ENCODE measurements at places on chromosomes 2 and 18.

GRCh38 chr18:13359210-13359609 is 140.7 kb downstream of the LDLRAD4 start:
- no peak for DNase-seq

DNA sequence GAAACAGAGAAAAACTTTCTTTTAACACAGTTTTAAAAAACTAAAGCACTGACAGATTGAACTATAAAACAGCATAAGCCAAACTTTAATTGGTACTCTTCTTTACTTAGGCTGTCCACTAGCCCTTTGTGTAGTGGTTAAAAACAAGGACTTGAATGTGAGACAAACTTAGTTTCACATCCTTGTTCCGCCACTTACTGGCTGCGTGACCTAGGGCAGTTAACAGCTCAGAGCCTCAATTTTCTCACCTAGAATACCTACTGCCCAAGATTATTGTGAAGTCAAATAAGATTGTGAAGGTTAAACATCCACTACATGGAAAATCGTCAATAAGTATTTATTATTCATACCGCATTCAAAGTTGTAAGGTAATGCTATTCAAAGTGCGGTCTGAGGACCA is 2.0 kb downstream of the WDR35 start:
- peak; percentile 22 for DNase-seq

GRCh38 chr2:71681626-71682025 is 228.3 kb downstream of the DYSF start:
- DNase-seq, result no peak

GRCh38 chr2:66185497-66186054 is 249.3 kb upstream of the MEIS1 start:
- DNase-seq, result no peak

DNA sequence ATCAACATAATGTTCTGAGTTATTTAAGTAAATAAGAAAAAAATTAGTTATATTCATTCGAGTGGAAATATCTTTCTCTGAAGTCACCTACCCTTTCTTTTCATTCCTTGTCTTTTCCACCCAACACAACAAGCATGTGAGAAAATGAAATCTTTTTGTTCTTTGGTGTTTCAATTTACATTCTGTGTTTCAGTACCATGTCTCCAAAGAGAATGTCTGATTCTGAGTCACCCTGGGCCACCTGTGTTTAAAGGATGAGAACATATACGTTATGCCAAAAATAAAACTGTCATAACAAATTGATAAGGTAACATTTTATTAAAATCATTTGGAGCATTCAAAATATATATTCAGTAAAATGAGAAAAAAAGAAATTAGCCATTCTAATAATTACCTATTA is 470.8 kb downstream of the ZNF804A start:
- no peak for DNase-seq

DNA sequence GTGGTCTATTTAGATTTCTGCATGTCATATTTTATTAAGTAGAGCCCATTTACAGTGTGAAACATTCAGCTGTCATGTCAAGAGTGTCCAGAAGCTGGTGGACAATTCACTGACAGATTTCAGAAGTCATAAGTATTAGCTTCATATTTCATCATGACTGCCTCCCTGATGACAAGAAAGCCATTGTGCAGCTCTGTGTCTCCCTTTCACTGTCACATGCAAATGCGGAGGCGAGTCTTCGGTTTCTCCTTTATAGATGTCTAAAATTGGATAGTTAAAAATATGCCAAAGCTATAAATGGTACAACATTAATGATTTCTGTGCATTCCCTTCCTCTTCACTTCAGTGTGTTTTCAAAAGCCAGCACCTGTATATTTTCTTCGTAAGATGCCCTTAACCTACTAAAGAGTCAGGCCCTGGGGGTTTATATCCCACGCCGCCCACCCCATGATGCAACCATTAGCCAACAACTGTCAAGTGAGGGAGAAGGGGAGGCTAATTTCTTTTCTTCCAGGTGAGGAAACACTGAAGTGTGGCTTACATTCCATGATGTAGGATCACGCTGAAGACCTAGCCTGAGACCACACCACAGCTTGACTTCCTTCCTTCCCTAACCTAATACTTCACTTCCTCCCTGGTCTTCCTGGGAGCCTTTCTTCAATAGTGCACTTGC is 99.6 kb upstream of the DDX18 start:
- DNase-seq, result no peak

- DNase-seq, result no peak
Observed at GRCh38 chr18:37270038-37270665, 295.4 kb downstream of the CELF4 start.

- DNase-seq, result no peak
Observed at GRCh38 chr18:79167526-79168190, 98.5 kb downstream of the ATP9B start.

DNA sequence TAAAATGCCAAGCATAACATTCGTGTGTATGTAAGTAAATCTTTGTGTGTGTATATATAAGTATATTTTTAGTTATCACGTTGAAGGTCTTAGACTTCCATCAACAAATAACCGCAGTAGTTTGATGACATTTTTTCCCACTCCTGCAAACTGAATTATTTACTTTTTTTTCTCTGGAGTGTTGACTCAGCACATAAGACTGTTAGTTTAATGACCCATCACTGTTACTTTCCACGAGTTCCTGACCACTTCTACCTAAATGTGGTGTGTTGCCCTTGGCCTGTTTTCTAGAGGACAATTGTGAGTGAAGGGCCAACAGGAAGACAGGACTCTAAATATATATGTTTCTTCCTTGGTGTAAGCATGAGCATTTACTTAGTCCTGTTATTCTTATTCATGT is 71.3 kb upstream of the TXNDC2 start:
- no peak for DNase-seq

DNA sequence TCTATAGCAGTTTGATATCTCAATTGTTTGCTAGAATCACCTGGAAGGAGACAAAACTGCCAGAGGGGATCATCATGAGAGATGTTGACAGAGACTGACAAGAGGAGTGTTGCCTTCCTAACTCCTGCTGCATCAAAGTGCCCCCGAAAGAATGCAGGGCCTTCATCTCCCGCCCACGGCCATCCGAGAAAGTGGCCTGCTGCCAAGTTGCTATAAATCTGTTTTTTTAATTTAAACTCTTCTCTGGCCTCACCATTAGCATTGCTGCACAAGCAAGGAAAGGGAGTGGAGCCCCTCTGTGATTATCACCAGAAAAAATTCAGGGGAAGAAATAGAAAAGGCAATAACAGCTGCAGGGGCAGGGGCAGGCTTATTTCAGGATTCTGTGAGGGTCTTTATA is 238.1 kb upstream of the EPHA4 start:
- no peak for DNase-seq

DNA sequence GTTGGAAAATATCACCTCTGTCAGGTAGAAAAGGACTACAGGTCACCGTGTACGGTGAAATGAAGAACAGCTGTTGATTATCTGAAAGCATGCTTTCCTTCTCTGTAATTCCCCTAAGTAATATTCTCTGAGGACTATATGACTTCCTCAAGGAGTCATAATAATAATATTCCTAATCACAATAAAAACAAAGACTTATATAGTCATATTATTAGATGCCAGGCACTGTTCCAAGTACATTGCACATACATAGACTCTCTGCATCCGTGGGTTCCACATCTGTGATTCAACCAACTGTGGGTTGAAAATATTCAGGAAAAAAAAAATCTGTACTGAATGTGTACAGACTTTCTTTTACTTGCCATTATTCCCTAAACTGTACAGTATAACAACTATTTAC is 512.4 kb upstream of the ID2 start:
- DNase-seq, result no peak

GRCh38 chr2:42216694-42217093 is 47.5 kb downstream of the EML4 start:
- DNase-seq, result no peak

DNA sequence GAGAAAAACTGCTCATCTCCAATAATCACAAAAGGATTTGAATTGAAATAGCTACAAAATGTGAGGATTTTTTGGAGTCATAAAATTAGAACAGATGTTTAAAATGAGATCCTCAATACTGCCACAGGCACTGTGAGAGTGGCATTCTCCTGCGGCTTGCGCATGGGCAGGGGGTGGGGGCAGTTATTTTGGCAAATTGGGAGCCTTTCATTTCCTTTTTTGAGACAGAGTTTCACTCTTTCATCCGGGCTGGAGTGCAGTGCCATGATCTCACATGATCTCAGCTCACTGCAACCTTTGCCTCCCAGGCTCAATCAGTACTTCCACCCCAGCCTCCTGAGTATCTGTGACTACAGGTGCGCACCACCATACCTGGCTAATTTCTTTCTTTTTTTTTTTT is 42.4 kb downstream of the POMC start:
- no peak for DNase-seq

DNA sequence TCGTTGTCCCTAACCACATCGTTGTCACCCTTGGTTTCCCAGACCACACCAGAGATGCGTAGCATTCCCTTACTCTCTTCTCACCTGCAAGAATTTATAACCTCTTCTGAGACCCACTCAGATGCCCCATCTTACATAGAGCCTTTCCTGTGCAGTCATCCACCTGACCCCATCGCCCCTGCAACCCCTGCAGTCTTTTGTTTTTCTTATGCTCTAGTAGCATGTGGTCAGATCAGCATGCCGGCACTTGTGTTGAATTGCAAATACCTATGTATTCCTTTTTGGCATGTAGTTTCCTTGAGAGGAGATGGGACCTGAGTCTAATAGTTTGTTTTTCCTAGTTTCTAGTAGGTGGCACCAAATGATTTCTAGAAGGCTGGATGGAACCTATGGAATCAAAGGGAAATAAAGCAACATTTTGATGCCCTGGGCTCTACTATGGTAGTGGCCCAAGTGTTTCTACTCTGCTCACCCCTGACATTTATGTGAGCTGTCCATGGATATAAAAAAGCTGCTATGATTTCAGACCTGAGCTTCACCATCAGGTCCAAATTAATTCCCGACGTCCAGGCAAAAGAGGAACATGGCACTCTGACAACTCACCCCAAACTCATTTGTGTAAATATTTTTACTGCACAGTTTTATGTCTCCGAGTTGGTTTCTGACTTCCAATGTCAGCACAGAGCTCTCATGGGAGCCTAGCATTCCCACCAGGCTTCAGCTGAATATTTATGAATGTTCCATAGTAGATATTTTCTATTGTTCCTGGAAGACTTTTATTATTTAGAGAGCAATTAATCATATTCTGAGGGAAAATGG is 143.6 kb downstream of the RNF144A start:
- no peak for DNase-seq

DNA sequence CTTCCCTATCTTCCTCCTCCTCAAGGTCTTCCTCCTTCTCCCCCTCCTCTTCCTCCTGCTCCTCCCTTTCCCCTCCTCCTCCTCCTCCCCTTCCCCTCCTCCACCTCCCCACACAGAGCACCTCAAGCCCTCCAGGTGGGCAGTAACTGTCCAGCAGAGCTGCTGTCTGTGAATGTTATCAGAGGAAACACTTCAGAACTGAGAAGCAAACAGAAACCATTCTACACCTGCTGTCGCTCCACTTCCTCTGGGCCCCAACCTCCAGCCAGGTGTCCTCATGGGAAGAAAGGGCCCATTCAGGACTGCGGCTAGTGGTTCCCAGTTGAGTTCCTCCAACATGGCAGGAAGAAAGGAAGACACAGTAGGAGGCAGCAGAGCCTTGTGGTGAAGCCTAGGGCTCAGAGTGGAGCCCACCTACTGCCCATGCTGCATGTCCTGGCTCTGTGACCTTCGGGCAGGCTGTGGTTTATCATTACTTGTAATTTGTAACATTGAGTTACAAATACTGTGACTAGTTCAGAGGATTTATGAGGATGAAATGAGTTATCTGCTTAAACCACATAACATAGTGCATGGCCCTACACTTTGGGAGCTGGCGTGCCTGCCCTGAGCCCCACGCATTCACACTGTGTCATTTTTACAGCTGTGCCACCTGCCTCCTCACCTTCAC is 165.9 kb upstream of the ID2 start:
- peak; percentile 78 for DNase-seq

- DNase-seq, result no peak
Observed at GRCh38 chr2:64958556-64958955, 30.6 kb upstream of the SLC1A4 start.

GRCh38 chr2:58680755-58681310 is 439.7 kb upstream of the FANCL start:
- no peak for DNase-seq

- no peak for DNase-seq
Observed at GRCh38 chr2:117854610-117855009, 40.1 kb downstream of the DDX18 start.

DNA sequence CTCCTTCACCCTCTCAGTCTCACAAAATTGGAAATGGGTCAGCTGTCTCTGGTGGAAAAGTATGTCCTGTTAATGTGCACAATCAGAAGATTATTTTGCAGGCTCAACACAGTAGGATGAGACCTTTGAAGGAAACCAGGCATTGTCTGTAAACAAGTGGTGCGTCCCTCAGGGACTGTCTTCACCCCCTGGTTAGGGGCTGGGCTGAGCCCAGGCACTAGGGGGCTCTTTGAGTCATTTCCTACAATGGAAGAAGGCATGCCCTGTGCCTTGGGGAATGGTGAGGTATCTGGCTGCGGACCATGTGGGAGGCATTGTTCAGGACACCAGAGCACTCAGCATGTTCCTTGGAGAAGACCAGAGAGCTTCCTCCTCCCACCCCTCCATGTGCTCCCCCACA is 26.8 kb downstream of the PKDCC start:
- DNase-seq, result no peak

DNA sequence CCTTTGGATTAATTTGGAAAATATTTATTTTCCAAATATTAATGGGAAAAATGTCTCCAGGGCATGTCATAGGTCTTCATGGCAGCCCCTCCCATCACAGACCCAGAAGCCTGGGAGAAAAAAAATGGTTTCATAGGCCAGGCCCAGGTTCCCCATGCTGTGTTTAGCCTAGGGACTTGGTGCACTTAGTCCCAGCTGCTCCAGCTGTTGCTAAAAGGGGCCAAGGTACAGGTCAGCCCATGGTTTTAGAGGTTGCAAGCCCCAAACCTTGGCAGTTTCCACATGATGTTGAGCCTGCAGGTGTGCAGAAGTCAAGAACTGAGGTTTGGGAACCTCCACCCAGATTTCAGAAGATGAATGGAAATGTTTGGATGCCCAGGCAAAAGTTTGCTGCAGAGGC is 309.6 kb downstream of the SOCS6 start:
- DNase-seq, result no peak

GRCh38 chr2:127061375-127062273 is 45.3 kb downstream of the BIN1 start:
- no peak for DNase-seq

- DNase-seq, result no peak
Observed at GRCh38 chr2:150388289-150388625, 99.2 kb downstream of the RND3 start.

GRCh38 chr2:207141386-207141785 is 24.4 kb downstream of the KLF7 start:
- DNase-seq, result no peak

GRCh38 chr2:181241797-181242196 is 215.4 kb upstream of the ITGA4 start:
- DNase-seq, result peak; percentile 29

- DNase-seq, result peak; percentile 41
Observed at GRCh38 chr2:101623031-101623521, 74.4 kb upstream of the MAP4K4 start.

- no peak for DNase-seq
Observed at GRCh38 chr2:62473246-62473827, 32.7 kb downstream of the TMEM17 start.

- no peak for DNase-seq
Observed at GRCh38 chr2:8255448-8255800, 426.4 kb upstream of the ID2 start.

All from GM06990 (cell line).